Mesenteric fat pad (tissue), 1 donor: ENCODE measurements at places on chromosomes 1 and 21. TPM values are rescaled to one million over a fixed set of nuclear protein-coding genes. Genes with fewer than 3 reads are reported as not detected.

The JAM2 gene
- total RNA-seq, result 13.3 TPM

The VHLL gene
- total RNA-seq, result not detected

GRCh38 chr1:206507284-206508129, at the start of gene RASSF5:
RASSF5 (plus strand) TSS chr1:206507531; CDS start chr1:206507603, 72 bp downstream.
- peak; percentile 91 for DNase-seq

DNA sequence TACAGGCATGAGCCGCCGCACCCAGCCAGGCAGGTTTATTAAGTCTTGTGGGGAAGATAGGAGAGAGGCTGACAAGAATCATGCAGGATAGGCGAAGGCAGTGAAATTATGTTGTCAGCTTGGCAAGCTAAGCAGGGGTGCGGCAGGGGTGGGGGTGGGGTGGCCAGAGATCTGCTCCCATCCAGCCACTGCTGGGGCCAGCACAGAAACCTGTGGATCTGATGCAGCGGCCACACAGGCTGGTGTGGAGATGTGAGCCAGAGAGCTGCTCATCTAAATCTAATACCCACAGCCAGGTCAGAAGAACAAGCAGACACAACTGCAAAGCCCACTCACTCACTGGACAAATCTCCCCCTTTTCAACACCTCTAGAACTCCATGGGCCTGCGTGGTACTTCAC, 68.7 kb downstream of the KCTD3 start:
- DNase-seq, result no peak

DNA sequence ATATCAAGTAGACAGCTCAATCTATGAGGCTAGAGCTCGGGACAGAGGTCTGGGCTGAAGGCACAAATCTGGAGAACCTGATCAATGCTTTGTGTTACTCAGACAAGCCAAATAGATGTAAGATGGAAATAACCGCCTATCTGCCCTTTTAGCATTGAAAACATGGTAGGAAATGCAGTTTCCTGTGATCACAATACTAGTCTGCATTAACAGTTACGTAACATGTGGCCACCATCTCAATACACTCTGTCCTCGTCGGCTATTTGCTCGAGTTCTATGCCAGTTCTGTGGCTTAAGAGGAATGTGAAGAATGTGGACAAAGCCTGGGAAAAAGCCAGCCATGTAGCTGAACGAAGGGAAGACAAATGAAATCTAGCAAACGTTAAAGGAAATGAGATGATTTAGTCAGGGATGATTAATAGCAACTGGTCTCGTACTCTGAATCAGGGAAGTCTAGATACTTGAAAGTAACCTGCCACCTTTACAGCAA, 73.3 kb downstream of the HSF2BP start:
- DNase-seq, result no peak

GRCh38 chr1:5647234-5647633, 345.0 kb downstream of the NPHP4 start:
- DNase-seq, result peak; percentile 57

DNA sequence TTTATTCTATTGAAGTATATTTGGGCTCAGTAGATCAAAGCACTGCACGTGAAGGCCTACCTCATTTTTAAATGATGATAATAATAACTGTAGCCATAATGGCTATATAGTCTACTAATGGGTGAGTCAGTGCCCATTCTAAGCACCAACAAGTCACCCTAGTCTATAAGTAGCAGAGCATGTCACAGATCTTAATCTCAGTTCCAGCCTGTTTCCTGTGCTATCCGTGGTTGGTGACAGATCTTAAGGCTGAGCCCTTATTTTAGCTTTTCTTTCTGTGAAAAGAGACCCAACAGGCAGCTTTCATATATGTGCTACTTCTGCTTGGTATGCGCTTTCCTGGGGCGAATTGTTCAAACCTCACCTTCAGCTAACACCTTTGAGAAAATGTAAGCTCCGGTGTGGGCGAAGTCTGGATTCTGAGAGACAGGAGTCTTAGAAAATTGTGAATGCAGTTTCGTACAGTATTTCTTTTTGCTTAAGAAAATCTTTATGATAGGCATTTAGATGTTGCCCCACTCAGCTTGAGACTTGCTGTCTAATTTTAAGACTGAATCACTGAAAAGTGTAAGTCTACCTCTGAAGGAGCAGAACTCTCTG, 59.6 kb downstream of the FMN2 start:
- DNase-seq, result no peak
